ENCODE measurements at places on chromosomes 3 and 15.

DNA sequence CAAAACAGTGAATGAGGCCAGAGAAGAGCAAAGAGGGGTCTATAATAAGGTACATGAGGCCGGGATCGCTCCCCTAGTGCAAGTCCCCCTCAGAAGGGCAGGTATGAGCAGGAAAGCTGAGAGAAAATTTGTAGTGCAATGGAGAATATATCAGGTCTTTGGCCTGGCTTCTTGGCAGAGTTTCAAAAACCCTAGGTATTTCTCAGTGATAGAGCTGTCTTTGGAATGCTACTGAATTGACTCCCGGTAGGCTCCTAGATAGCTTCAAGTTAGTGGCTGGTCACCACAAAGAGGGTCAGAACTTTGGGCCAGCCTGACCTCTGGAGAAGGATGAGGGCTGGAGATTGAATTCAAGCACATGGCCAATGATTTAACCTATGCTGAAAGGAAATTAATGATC lies 30.6 kb upstream of the OXTR start:
- no peak for DNase-seq

DNA sequence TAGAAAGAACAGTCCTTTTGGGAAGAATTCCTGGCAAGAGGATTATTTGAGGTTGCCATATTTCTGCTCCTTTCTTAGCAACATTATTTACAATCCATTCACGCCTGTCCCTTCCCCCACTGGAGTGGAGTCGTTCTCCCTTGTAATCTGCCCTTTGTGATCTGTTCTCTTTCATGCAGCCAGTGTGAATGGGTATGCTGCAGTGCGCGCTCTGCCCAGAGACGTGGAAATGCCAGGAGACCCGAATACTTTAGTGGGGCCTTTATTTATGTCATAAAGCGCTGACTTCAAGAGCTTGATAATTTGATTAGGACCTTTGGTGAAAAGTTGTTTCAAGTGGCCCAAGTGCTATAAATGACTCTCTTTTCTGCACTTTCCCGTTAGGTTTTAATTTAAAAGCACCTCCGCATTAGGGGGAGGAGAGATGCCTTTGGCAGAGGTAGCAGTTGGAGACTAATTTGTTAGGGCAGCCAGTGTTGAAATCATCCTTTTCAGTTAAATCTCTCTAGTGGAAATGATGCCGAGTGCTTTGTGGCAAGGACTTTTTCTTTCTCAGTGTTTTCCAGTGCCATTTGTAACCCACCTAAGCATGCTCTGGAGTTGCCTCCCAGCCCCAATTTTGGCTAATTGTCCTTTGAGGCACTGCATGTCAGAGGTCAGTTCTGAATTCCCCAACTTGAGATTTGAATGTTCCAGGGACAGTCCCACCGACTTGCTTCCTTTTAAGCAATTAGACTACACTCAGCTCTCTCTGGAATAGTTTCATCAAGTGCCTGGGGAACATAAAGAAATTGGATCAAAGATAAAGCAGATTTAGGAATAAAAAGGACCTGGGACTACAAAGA lies 52.4 kb downstream of the PSMD6 start:
- no peak for DNase-seq

GRCh38 chr15:73079565-73079964 lies 27.3 kb downstream of the NEO1 start:
- DNase-seq, result no peak

GRCh38 chr15:41907141-41907540 lies 13.3 kb upstream of the SPTBN5 start:
- no peak for DNase-seq

Measured in activated T-helper 1 cell treated with anti-CD3 and anti-CD28 coated beads, Interleukin-2, amount 50 U/mL, for 16 hours (primary cell).